ENCODE measurements at places on chromosomes 3 and 15.
A peak's percentile ranks its signal among the peaks of the same experiment; 100 is the strongest.

GRCh38 chr3:156038869-156039268, 81.5 kb upstream of the KCNAB1 start:
- DNase-seq = no peak

- DNase-seq = no peak
These were observed 50.5 kb upstream of the SEC22A start for GRCh38 chr3:123151251-123151705.

DNA sequence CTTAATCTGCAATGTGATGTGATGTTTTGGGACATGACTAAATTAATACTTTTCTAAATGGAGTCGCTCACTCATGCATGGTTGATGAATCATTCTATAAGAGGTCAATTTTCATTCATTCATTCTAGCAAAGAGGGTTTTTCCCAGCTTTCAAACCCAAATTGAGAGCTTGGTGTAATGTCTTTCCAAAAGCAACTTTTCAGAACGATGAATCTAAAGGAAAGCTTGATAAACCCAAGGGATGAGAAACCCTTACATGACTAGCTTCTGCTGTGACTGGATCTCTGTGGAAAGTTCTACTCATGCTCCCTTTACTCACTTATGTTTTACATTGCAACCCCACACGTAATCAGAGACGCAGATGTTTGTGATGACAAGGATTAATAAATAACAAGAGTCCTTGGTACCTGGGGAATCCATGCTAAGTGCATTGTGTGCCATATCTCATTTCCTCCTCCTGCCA, 47.7 kb downstream of the PDZRN3 start:
- DNase-seq = no peak

DNA sequence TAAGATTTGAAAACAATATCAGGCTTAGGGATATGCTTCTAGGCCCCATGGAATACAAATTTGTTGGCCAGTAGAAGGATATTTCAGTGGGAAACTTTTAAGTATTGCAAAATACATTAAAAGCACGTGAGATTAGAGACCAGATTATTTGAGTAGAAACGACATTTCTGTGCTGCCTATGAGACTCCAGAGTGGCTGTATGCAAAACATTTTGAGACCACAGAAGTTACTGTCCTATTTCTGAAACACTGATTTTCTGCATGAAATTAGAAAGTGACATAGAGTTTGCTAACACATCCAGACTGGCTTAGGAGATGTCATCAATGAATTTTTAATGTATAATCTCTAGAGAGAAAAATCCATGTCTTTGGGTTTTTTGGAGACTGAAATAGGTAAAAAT, 99.8 kb downstream of the KCNH8 start:
- DNase-seq = no peak

GRCh38 chr15:75163150-75163564, 38.5 kb upstream of the C15orf39 start:
- DNase-seq = peak; percentile 67

GRCh38 chr15:56871867-56872266, 46.6 kb upstream of the TCF12 start:
- DNase-seq = no peak

- no peak for DNase-seq
These were observed 5.6 kb upstream of the ABTB1 start for GRCh38 chr3:127667119-127667681.
